Natural killer cell (primary cell): ENCODE measurements at places on chromosomes 2 and 18. TPM values are rescaled to one million over a fixed set of nuclear protein-coding genes. Genes with fewer than 3 reads are reported as not detected.

The KIAA2012 gene
- total RNA-seq, result not detected

The ICOS gene
- 1.7 TPM for total RNA-seq

The CHST10 gene
- 15.3 TPM for total RNA-seq

The PRSS56 gene
- not detected for total RNA-seq

The FAM237A gene
- total RNA-seq, result not detected

The LBH gene
- total RNA-seq, result 197 TPM

The SMAD4 gene
- 63.4 TPM for total RNA-seq

The EVX2 gene
- total RNA-seq, result not detected

The SCYGR8 gene
- not detected for total RNA-seq

The VSNL1 gene
- not detected for total RNA-seq

The RPRM gene
- not detected for total RNA-seq

The CNGA3 gene
- total RNA-seq, result not detected

The ELOA2 gene
- not detected for total RNA-seq

The SUCLG1 gene
- total RNA-seq, result 61.7 TPM
